ENCODE measurements at places on chromosomes 12 and 14. TPM values are rescaled to one million over a fixed set of nuclear protein-coding genes. Genes with fewer than 3 reads are reported as not detected.

Gene PTPN21
- total RNA-seq = not detected

- no peak for DNase-seq
Observed at GRCh38 chr12:114625294-114625851, 58.6 kb downstream of the TBX3 start.

GRCh38 chr14:100871234-100872186 is 32.0 kb downstream of the RTL1 start:
- DNase-seq = no peak

Gene SLC25A47
- total RNA-seq = not detected

DNA sequence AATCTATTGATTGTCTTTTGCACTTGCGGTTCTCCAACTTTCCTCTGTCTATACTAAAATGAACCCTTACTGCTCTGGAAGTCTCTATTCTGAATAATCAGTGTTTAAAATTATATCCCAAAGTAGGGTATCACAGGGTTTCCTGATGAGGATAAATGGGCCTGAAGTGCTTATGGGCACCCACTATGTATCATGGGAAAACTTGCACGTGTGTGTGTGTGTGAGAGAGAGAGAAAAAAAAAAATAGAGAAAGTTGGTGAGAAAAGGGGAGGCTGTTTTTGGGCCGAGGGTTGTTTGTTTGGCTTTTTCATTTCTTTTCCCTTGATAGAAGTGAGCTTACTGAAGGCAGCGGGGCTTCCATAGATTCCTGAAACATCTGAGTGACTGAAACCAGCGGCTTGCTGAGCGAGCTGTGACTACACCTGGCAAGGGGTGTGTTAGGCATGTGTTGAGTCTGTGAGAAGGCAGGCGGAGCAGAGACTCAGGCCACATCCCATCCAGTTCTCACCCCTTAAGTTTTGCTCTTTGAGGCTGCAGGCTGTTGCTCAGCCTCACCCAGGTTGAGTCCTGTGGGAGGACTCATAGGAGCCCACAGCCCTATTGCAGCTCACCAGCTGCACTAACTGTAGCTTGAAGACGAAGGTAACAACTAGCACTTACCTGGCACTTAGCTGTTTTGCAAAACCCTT is 17.2 kb downstream of the PPFIBP1 start:
- no peak for DNase-seq

GRCh38 chr14:89012282-89013097 is 188.0 kb downstream of the TTC8 start:
- no peak for DNase-seq

DNA sequence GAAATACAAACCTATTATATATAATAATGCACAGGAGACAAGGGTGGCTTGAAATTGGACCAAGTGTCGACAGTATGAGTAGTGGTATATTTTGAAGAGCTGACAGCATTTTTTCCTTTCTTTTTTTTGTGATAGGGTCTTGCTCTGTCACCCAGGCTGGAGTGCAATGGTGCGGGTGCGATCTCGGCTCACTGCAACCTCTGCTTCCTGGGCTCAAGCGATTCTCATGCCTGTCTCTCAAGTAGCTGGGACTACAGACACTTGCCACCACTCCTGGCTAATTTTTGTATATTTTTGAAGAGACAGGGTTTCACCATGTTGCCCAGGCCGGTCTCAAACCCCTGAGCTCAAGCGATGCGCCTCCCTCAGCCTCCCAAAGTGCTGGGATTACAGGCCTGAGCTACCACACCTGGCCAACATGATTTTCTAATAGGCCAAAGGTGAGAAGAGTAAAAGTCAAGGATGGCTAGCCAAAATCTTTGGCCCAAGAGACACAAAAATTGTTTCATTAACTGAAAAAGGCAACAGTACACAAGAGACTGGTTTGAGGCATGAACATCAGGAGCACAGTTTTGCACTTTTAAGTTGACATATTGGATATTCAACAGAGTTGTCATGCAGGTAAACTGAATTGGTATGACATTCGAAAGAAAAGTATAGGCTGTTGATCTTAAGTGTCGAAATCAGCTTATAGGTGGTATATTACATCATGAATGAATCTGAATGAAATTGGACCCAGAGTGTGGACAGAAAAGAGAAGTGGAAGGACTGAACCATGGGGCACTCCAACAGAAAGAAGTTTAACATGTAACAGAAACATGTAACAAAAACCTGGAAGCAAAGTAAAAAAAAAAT is 12.5 kb downstream of the HNRNPC start:
- DNase-seq = no peak

Gene B3GNT4
- total RNA-seq = not detected
